ENCODE measurements at places on chromosomes 13 and 19. TPM values are rescaled to one million over a fixed set of nuclear protein-coding genes. Genes with fewer than 3 reads are reported as not detected.

ATP4B gene
- 0.16 TPM for total RNA-seq

C1QTNF9 gene
- 0.25 TPM for total RNA-seq

KLK3 gene
- total RNA-seq, result not detected

ZNF506 gene
- 37.8 TPM for total RNA-seq

SEMA6B gene
- total RNA-seq, result 17.7 TPM

CBLC gene
- 11.5 TPM for total RNA-seq

PNPLA6 gene
- 101 TPM for total RNA-seq

TSSK6 gene
- 3.7 TPM for total RNA-seq

PSG3 gene
- not detected for total RNA-seq

SPTBN4 gene
- total RNA-seq, result 0.82 TPM

IL4I1 gene
- total RNA-seq, result 12.8 TPM

GGN gene
- 1.6 TPM for total RNA-seq

LILRB3 gene
- total RNA-seq, result 10.0 TPM

RDH8 gene
- total RNA-seq, result not detected

CGB5 gene
- total RNA-seq, result not detected

SELENOV gene
- not detected for total RNA-seq

ICAM1 gene
- total RNA-seq, result 50.3 TPM

DHX34 gene
- total RNA-seq, result 13.6 TPM

KLK1 gene
- 0.41 TPM for total RNA-seq

ZNF547 gene
- total RNA-seq, result 4.1 TPM

ZNF878 gene
- 0.60 TPM for total RNA-seq

ZNF8 gene
- 9.0 TPM for total RNA-seq

LYL1 gene
- total RNA-seq, result 13.8 TPM

PSPN gene
- 2.0 TPM for total RNA-seq

SH2D3A gene
- 35.4 TPM for total RNA-seq

OR4F17 gene
- total RNA-seq, result 0.35 TPM

SRRM5 gene
- 0.28 TPM for total RNA-seq

ZNF468 gene
- 21.1 TPM for total RNA-seq

N4BP2L2 gene
- 165 TPM for total RNA-seq

CYP4F8 gene
- not detected for total RNA-seq

ZNF552 gene
- 13.8 TPM for total RNA-seq

RASGRP4 gene
- total RNA-seq, result 3.6 TPM

NKPD1 gene
- total RNA-seq, result 0.09 TPM

SETDB2 gene
- 15.1 TPM for total RNA-seq

TTC9B gene
- total RNA-seq, result not detected

SIGLEC10 gene
- 33.8 TPM for total RNA-seq

DNAAF3 gene
- 11.4 TPM for total RNA-seq

ZNF682 gene
- total RNA-seq, result 8.6 TPM

CLEC17A gene
- total RNA-seq, result 0.76 TPM

TEKTIP1 gene
- 9.2 TPM for total RNA-seq

NDUFA11 gene
- total RNA-seq, result 200 TPM

ZNF582 gene
- total RNA-seq, result 5.0 TPM

FBXO17 gene
- 32.3 TPM for total RNA-seq

EFNB2 gene
- total RNA-seq, result 32.8 TPM

FFAR1 gene
- total RNA-seq, result not detected

USHBP1 gene
- total RNA-seq, result 8.9 TPM

GPR183 gene
- 11.8 TPM for total RNA-seq

IZUMO4 gene
- 4.3 TPM for total RNA-seq

MUC16 gene
- 0.41 TPM for total RNA-seq

TMPRSS9 gene
- not detected for total RNA-seq

OLFM4 gene
- total RNA-seq, result 40.9 TPM
